ENCODE measurements at places on chromosomes 16 and 17.

- no peak for DNase-seq
These were observed 5.8 kb upstream of the MT4 start for GRCh38 chr16:56559109-56559508.

GRCh38 chr16:72241930-72242329 lies 70.0 kb upstream of the PMFBP1 start:
- no peak for DNase-seq

GRCh38 chr16:17261197-17261858 lies 209.4 kb downstream of the XYLT1 start:
- DNase-seq, result no peak

DNA sequence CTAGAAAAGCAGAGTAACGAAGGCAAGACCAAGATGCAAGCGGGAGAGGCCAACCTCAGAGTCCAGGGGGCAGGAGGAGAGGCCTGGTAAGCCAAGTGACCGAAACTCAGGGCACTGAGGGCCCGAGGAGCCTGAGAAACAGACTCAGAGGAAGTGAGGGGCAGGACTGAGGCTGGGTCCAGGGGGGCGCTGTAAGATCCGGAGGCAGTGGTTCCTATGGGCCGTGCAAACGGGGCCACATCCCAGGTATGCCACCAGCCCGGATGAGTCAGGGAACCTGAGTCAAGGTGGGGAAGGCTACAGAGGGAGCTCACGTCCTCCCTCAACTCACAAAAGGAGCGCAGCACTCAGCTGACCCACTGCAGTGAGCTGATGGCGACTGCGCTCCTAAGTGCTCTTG lies 8.3 kb downstream of the ZDHHC7 start:
- DNase-seq, result no peak

DNA sequence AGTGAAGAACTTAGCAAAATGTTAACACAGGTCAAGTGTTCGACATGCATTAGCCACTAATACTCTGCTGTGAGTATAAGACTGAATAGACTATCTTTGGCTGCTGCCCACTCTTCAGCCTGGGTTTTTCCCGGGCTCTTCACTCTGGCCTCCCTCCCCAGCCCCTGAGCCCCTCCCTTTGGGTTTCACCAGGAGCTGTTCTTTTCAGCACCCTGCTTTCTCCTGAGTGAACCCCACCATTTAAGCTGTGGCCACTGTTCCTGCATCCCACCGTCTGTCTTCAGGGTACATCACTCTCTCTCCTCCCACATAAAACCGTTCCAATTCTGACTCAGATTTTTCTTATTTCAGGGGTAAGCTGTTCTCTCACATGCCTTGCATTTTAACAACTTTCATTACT lies 92.0 kb upstream of the ASIC2 start:
- no peak for DNase-seq

- no peak for DNase-seq
These were observed 4.3 kb upstream of the TLCD2 start for GRCh38 chr17:1714427-1714979.

DNA sequence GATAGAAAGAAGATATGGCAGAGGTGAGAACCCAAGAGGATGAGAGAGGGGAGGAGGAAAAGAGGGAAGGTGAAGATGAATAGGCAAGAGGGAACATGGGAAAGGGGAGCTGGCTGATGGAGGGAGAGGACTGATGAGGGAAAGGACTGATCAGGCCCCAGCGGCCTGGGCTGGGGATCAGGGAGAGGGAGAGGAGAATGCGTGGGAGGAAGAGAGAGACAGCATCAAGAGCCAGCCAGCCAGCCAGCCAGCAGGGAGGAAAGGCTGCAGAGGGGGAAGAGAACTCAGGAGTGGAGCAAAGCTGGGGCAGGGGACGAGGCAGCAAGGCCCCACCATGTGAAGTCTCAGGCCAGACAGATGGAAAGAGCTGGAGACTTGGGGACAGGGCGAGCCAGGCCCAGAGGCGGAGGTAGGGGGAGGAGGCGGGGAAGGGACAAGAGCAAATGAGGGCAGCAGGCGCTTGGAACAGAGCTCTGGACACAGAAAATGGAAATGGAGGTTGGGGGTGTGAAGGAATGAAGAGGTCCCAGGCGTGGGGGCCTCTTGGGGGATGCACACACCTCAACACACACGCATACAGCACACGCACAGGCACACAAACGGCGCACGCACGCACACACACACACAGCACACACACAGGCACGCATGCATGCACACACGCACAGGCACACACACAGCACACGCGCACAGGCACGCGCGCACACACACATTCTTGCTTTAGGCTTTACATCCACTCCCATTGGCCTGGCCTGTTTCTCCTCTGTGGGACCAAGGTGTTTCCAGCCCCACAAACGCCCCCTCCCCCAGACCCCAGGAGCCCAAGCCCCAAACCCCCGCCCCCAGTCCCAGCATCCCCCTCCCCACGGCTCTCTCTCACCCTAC lies 12.3 kb downstream of the DLG4 start:
- DNase-seq, result no peak

GRCh38 chr16:85465328-85466303 lies 147.5 kb upstream of the GSE1 start:
- no peak for DNase-seq

DNA sequence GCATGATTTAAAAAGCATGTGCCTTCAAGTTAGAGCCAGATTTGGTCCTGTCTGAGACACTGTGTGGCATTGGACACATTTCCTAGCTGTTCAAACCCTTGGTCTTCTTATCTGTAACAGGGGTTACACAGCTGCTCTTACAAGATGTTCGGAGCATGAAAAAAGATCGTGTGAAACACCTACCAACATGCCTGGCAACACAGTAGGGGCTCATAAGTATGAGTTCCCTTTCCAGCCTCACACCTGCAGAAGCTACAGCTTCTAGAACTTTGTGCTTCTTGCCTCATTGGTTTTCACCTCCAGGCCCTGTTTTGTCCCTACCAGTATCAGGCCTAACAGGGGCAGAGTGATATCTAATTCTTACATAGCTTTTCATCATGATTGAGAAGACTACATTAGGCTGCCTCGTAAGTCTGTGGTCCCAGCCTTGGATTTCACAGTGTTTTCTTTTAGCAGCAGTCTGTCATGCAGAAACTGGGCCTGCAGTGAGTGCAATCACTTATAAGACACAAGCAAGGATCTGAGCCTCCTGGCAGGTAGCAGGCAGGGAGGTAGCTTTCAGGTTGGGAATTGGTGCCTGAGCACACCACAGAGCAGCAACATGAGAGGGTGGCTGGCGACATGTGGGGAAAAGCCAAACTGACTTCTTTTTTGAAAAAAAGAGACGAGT lies 78.8 kb downstream of the CCDC182 start:
- no peak for DNase-seq

- no peak for DNase-seq
These were observed 17.2 kb downstream of the SLC16A6 start for GRCh38 chr17:68273722-68274121.

GRCh38 chr17:32488604-32489180 lies 1.9 kb downstream of the CDK5R1 start:
- DNase-seq, result no peak

GRCh38 chr17:61132524-61132923 lies 267.1 kb upstream of the TBX2 start:
- no peak for DNase-seq

DNA sequence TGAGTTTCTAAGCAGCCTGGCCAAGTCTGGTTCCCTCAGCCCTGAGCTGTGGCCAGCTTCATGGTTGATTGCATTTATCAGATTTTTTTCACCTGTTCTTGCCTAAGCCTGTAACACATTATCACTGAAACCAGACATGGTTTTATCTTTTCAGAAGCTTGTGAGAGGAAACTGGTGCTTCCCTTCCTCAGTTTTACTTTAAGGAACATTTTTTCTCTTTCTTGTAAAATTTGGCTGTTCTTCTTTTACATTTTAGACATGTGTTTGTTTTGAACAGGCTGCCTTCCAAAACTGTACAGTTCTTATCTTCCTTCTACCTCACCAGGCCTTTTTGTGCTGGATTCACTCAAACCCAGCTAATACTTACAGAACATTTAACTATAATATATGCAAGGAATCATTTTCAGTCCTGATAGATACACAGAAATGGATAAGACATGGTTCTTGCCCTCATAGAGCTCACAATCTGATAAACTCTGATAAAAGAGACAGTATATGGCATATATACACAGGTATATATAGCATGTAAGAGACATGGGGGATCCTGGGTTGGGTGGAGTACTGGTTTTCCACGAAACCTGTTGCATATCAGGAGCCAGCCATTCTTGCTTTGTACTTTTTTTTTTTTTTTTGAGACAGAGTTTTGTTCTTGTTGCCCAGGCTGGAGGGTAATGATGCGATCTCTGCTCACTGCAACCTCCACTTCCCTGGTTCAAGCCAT lies 44.5 kb downstream of the ZNRF1 start:
- no peak for DNase-seq

DNA sequence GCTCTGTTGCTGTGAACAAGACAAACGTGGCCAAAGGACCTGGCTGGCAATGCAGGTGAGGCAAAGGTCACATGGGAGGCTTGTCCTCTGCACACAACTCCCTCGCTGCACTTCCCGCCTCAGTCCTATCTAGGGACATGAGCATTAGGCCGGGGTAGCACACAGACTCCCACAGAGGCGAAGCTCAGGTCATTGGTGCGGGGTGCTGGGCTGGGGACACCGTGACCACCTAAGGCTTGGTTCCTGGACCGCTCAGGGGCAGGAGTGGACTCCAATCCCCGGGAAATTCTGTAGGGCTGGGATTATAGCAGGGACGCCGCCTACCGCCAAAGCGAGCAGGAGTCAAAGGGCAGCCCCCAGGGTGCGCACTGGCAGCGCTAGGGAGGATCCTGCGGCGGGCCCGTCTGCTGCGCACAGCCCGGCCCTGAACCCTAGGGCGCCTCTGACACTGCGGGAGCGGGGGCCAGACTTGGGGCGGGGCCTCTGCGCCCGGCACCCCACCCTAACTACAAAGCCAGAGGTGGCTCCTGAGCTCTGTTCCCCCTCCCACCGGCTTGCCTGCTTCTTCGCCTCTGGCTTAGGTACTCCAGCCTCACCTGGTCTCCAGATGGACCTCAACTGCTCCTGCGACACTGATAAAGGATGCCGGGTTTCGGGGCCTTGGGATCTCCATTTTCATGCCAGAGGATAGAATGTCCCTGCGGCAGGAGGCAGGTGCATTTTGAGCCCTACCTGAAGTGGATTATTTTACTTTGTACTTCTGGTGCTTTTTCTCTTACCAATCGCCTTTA lies 3.9 kb upstream of the MT1B start:
- DNase-seq, result no peak

GRCh38 chr17:48104440-48104839 lies 3.1 kb upstream of the SNX11 start:
- no peak for DNase-seq

DNA sequence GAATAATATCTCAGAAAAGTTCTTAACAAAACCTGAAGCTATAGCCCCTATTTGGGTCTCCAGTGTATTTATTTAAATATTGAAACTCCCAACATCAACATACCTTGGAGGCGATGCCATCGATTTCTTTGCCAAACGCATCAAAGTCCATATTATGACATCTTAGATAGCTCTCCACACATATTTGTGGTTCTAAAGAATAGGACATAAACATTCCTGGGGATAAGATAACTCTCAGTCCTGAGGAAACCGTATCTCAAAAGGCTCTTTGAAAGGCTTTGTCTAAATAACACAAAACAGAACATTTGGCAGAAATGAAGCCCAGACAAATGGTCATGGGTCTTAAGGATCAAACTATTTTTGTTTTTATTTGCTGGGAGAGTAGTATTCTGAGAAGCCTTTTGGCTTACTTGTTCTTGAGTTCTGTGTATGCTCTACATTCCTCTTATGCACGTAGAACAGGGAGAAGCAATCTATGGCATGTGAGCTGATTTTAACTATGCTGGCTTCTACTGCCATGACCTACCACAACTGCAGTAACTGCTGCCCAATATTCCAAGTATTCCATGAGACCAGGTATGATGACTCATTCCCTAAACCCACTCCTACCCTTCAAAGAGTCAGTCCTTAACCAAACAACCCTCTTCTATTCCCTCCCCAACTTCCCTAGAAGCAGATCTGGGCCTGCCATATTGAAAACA lies 279.0 kb upstream of the ZFHX3 start:
- DNase-seq, result no peak

DNA sequence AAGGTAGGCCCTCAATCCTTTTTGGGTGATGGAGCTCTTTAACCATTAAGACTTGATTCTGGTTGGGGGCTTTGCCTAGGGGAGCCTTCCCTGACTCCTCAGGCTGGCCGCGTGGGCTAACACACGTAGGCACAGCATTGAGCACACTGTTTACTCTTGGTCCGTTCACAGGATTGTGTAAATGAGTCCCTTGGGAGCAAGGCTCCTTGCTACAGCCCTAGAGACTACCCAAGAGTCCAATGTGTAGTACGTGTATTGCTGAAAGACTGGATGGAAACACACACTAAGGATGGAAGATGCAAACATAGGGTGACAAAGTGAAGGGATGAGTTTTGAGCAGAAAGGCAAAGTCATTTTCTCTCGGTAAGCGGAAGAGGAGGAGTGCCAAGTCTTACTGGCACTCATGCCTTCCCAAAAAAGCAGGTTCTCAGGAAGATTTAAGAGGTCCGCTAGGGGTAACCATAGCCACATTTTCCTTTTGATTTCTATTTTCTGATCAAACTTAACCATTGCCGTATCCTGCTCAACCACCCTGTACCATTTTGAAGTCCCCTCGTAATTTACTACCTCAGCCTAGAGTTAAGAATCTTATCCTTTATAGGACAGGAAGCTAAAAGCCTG lies 911 bp upstream of the ITGA2B start:
- DNase-seq, result no peak

DNA sequence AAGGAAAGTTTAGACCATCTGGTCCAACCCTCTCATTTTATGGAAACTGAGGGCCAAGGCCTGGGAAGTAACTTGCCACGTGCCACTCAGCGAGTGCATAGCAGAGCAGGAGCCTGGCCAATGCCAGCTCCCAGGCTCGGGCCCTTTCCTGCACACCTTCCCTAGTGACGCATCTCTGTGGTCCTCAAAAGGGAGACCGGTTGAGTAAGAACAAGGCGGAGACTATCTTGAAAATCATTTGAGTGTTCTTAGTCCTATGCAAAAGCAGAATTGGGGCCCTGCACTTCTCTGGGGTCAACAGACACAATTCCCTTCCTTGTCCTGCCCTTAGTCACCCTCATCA lies 2.8 kb downstream of the CCL4 start:
- DNase-seq, result no peak

- no peak for DNase-seq
These were observed at the start of gene KATNB1 for GRCh38 chr16:57735755-57736418. KATNB1 (plus strand) TSS chr16:57735770; CDS start chr16:57737244, 1,474 bp downstream.

Measured in central memory CD8-positive, alpha-beta T cell (primary cell).